Karpas-422 (cell line): ENCODE measurements at places on chromosomes 4 and X.

DNA sequence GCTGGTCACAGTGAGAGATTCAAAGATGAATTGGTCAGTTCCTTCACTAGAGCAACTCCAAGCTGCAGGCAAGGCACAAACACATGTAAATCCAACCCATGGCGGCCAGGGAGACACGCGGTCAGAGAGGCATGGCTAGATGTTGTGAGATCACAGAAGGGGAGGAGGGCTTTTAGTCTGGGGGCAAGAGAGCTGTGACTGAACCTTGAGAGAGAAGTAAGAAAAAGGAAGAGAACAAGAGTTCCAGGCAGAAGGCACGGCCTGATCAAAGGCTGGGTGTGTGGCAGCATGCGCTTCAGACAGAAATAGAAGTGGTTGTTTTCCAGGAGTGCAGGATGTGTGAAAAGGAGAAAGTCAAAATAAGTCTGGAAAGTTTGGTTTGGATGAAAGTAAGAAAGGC, 15.9 kb downstream of the CCDC149 start:
- peaks cover under 1% of the 10 kb centered on the region; the same call in 1 of the 2 replicates for H3K27me3 ChIP-seq
- H3K27ac ChIP-seq: no peak overlapping the region
- H3K36me3 ChIP-seq: no peaks in the 10 kb centered on the region
- H3K4me1 ChIP-seq: peaks cover 26% of the 10 kb centered on the region
- no peak for DNase-seq
- H3K4me3 ChIP-seq: no peak overlapping the region

- no peak within 1 kb of the TSS for H3K4me3 ChIP-seq
- no peaks in the 10 kb centered on the region for H3K4me1 ChIP-seq
- H3K27ac ChIP-seq: no peak within 1 kb of the TSS
- DNase-seq: no peak
- H3K27me3 ChIP-seq: no peaks in the 10 kb centered on the region
- H3K36me3 ChIP-seq: no peaks in the 10 kb centered on the region
Observed at GRCh38 chr4:144645631-144646522, at the start of gene HHIP. Gene HHIP (plus strand): TSS chr4:144646156. CDS start chr4:144646676, 520 bp downstream.

DNA sequence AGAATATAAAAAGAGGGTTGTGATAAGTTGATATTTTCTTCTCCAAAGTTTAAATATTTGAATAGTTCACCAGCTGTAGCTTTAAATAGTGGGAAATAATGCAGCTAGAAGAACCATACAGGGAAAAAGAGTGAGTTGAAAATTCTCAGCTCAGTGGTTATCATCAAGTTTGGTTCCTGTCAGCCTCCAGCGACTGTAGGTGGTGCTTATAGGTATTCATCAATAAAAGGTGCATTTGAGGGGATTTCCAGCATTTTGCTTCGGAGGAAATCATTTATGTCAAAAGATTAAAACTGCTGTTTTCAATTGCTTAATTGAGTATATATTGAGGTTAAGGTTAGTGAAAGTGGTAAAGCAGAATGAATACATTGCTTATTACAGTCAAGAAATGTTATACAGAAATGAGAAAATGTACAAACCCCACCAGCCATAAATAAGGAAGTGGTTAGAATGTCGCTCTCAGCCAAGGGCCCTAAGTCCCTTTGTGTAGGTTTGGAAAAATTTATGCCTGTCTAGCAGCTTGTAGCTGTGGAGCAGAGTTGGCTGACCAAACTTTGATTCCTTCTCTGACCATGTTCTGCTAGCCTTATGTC, 532.9 kb upstream of the FTHL17 start:
- H3K4me3 ChIP-seq: no peak overlapping the region
- no peaks in the 10 kb centered on the region for H3K36me3 ChIP-seq
- no peaks in the 10 kb centered on the region for H3K27me3 ChIP-seq
- no peak overlapping the region for H3K27ac ChIP-seq
- DNase-seq: no peak

DNA sequence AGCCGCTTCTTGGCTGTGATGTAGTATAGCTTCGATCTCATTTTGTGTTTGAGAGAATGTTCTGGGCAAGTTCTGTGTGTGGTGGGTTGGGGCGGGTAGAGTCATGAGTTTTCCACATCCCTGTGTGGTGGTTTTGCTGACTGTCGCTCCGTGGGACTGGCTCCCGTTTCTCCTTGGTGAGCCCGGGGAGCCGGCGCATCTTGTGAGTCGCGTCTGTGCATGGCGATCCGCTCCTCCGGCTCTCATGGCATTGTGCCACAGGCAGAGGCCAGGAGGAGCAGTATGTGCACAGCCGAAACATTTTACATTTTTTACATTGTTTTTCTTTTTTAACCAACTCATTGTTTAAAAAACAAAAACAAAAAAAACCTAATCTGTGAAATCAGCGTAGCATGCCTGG, 27.7 kb upstream of the TBC1D14 start:
- no peak overlapping the region for H3K27ac ChIP-seq
- no peaks in the 10 kb centered on the region; the same call in 1 of the 2 replicates for H3K36me3 ChIP-seq
- no peaks in the 10 kb centered on the region for H3K4me1 ChIP-seq
- H3K4me3 ChIP-seq: no peak overlapping the region
- no peak for DNase-seq

- peak within 1 kb of the TSS; percentile 93 for H3K27ac ChIP-seq
- no peaks in the 10 kb centered on the region for H3K36me3 ChIP-seq
- DNase-seq: peak; percentile 96
- peak within 1 kb of the TSS; percentile 91 for H3K4me3 ChIP-seq
Observed at GRCh38 chr4:101790521-101791181, at the start of gene BANK1. Gene BANK1 (plus strand): TSS chr4:101790730. CDS start chr4:101790881, 151 bp downstream.

GRCh38 chr4:12672303-12672702, 811.8 kb downstream of the RAB28 start:
- no peak overlapping the region for H3K27ac ChIP-seq
- no peak overlapping the region for H3K4me3 ChIP-seq
- no peaks in the 10 kb centered on the region for H3K4me1 ChIP-seq
- no peaks in the 10 kb centered on the region for H3K36me3 ChIP-seq
- no peak for DNase-seq
